ENCODE measurements at places on chromosomes 13 and 19.

GRCh38 chr13:21233086-21233485, 56.6 kb downstream of the MRPL57 start:
- no peaks in the 10 kb centered on the region for H3K36me3 ChIP-seq
- DNase-seq = no peak
- H3K27ac ChIP-seq = no peak overlapping the region
- no peak overlapping the region for H3K4me3 ChIP-seq
- peaks cover 8% of the 10 kb centered on the region for H3K27me3 ChIP-seq

GRCh38 chr19:35718345-35719041, 690 bp downstream of the KMT2B start:
- H3K36me3 ChIP-seq = peaks cover 49% of the 10 kb centered on the region
- H3K4me1 ChIP-seq = peaks cover 37% of the 10 kb centered on the region
- H3K27ac ChIP-seq = peak overlapping the region; percentile 93
- H3K4me3 ChIP-seq = peak overlapping the region; percentile 95
- no peaks in the 10 kb centered on the region for H3K27me3 ChIP-seq

DNA sequence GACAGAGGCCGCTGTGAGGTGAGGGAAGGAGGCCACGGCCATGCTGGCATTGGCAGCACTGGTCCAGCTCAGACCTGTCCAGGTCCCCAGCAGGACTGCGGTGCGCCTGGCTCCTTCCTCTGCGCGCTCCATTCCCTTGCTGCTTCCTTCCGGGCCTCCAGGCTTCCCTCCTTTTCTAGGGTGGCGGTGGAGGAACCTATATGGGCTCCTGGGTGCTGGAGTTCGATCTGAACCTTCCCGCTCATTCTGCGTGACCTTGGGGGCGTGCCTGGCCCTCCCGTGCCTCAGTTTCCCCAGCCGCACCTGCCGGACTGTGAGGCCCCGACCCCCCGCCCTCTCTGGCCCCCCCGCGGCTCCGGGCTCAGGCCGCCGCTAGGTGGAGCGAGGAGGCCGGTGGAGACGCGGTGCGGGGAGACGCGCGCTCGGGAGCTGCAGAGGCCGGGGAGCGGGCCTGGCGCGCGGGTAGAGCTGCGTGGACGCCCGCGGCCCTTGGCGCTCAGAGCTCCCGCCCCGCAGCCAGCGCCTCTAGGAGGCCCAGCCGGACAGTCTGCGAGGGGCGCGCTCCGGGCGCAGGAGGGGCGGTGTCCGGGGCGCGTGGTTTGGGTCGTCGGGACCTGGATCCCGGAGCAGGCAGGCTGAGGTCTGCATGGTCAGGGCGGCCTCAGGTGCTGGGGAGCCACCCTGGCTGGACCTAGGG, 29.9 kb downstream of the EFNA2 start:
- peaks cover 11% of the 10 kb centered on the region for H3K27me3 ChIP-seq
- H3K36me3 ChIP-seq = no peaks in the 10 kb centered on the region
- no peak for DNase-seq
- no peak overlapping the region for H3K4me3 ChIP-seq
- H3K4me1 ChIP-seq = no peaks in the 10 kb centered on the region
- H3K27ac ChIP-seq = no peak overlapping the region

DNA sequence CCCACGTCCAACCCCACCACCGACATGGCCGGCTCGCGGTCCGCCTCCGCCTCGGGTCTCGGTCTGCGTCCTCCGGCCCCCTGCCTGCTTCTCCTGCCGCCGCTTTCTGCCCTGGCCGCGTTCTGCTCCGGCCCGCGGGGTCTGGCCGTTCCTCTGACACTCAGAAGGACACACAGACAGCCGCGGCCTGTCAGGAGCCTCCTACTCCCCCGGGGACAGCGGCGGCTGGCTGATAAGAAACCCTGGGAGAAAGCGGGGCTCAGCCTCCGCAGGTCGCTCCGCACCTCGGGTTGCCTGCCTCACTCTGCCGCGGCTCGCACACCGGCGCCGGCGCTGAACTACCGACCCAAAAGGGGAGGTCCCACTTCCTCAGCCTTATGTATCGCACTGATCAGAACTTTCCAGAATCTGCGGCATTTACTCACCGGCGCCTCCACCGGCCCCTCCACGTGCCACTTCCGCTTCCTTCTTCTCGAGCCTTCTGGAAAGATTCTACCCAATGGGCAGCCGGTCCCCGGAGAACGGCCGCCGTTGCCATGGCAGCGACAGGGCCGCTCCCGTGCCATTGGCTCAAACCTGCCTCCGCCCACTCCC, at the start of gene HSPH1:
Gene HSPH1, minus strand, starts transcription at position 348 of the 594 bp plus-strand sequence. Its CDS starts 322 bp downstream, at position 26.
- peak within 1 kb of the TSS; percentile 98 for H3K4me3 ChIP-seq
- peaks cover 47% of the 10 kb centered on the region for H3K4me1 ChIP-seq
- no peaks in the 10 kb centered on the region for H3K27me3 ChIP-seq
- peak within 1 kb of the TSS; percentile 96 for H3K27ac ChIP-seq
- H3K36me3 ChIP-seq = peaks cover 34% of the 10 kb centered on the region
- peak; percentile 99 for DNase-seq

GRCh38 chr19:58033741-58034476, at the start of gene ZSCAN1:
Gene ZSCAN1, plus strand, starts transcription at chr19:58034025. Its CDS starts 3,812 bp downstream, at chr19:58037837.
- no peak for DNase-seq
- H3K4me1 ChIP-seq = no peaks in the 10 kb centered on the region
- H3K4me3 ChIP-seq = peak within 1 kb of the TSS; percentile 10
- H3K27ac ChIP-seq = no peak within 1 kb of the TSS
- no peaks in the 10 kb centered on the region for H3K27me3 ChIP-seq
- peaks cover 1% of the 10 kb centered on the region for H3K36me3 ChIP-seq

DNA sequence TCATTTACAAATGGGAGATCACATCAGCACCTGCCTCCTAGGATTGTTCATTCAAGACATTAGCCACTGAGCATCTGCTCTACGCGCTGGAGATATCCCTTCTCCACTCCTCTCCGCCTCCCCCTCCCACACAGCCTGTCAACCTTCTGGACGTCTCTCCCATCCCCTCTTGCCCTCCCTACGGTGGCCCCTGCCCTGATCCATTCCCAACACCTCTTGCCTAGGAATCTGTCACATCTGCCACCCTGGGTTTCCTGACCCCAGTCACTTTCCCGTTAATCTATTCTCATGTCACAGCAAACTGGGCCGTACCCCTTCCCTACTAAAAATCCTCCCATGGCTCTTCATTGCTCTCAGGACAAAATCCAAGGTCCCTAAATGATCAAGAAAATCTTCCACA, 10.3 kb downstream of the DYRK1B start:
- peaks cover 8% of the 10 kb centered on the region for H3K4me1 ChIP-seq
- no peak overlapping the region for H3K4me3 ChIP-seq
- H3K36me3 ChIP-seq = peaks cover 13% of the 10 kb centered on the region
- H3K27ac ChIP-seq = no peak overlapping the region

GRCh38 chr13:42486711-42487198, 87.2 kb upstream of the TNFSF11 start:
- DNase-seq = no peak
- no peak overlapping the region for H3K27ac ChIP-seq
- peaks cover 1% of the 10 kb centered on the region for H3K36me3 ChIP-seq

DNA sequence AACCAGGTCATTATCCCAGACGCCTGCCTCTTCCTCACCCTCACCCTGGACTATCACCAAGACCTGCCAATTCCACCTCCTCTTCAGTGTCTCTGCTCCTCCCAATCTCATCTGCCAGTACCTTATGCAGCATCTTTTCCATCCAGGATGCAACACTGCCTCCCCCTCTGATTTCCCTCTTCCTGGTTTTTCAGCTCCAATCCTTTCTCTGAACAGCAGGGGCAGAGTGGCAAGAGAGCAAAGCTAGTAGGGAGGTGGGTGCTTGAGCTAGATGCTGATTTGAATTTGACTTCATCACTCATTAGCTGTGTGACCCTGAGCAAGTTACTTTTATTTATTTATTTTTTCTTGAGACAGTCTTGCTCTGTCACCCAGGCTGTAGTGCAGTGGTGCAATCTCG, 25.6 kb upstream of the CABP5 start:
- H3K4me1 ChIP-seq = no peaks in the 10 kb centered on the region
- peaks cover 2% of the 10 kb centered on the region for H3K27me3 ChIP-seq
- no peak for DNase-seq
- H3K27ac ChIP-seq = no peak overlapping the region

DNA sequence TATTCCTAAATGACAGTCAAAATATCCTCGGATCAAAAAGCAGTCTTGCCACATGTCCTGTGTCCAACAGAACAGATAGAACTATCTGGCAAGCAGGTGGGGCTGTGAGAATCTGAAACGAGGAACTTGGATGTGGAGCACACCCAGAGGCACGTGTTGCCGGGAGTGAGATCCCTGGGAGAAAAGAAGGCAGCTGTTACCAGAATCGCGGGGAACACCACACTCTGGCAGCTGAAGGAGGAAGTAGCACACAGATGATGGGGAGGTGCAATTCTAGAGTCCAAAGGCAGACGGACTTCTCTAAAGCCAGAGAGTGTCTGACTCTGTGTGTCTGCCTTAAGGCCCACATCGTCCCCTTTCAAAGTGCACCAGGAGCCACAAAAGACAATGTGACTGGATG, 22.3 kb downstream of the SLC7A1 start:
- H3K4me3 ChIP-seq = no peak overlapping the region
- no peaks in the 10 kb centered on the region for H3K27me3 ChIP-seq
- no peak for DNase-seq
- peaks cover 3% of the 10 kb centered on the region for H3K36me3 ChIP-seq
- H3K27ac ChIP-seq = no peak overlapping the region

- no peak overlapping the region for H3K4me3 ChIP-seq
- no peaks in the 10 kb centered on the region for H3K4me1 ChIP-seq
- DNase-seq = no peak
- H3K27me3 ChIP-seq = peaks cover 19% of the 10 kb centered on the region
- H3K27ac ChIP-seq = no peak overlapping the region
Measured at GRCh38 chr19:34124828-34125227, 47.5 kb upstream of the LSM14A start.

DNA sequence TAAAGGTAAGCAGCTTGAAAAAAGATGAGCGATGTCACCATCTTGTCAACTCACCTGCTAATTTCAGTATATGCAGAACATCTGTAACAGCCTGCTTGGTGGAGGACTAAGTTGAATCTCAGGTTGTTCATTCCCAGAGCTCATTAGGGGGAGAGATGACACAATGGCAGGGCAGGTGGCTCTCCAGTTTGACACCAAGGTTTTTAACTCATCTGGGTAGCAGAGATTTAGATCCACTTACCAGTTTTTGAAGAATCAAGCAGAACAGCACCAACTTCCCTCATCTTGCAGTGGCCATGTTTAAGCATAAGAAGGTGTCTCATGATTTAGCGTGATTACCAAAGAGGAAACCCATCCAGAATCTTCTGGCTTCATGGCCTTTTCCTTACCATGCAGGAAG, 168.3 kb downstream of the TSHZ3 start:
- no peaks in the 10 kb centered on the region for H3K4me1 ChIP-seq
- no peak for DNase-seq
- no peak overlapping the region for H3K4me3 ChIP-seq
- H3K27ac ChIP-seq = no peak overlapping the region
- peaks cover 11% of the 10 kb centered on the region for H3K27me3 ChIP-seq
- H3K36me3 ChIP-seq = no peaks in the 10 kb centered on the region

DNA sequence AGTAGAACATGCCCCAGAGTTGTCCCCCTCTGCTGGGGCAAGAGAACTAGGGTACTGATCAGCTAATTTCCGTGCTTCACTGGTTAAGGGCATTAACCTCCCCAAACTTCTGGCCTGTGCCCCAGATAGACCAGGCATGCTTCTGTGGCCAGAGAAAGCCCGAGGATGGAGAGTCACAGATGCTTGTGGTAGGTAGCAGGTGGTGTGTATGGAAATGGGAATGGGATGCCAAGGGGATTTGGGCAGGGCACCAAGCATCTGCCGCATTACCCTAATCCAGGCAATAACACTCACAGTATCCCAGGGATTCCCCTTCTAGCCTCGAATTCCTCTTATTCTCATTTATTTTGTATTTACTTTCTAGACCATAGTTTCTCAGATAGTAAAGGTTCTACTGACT, 124.8 kb upstream of the KLF12 start:
- no peak for DNase-seq
- H3K4me3 ChIP-seq = no peak overlapping the region
- H3K36me3 ChIP-seq = no peaks in the 10 kb centered on the region
- H3K27me3 ChIP-seq = no peaks in the 10 kb centered on the region

DNA sequence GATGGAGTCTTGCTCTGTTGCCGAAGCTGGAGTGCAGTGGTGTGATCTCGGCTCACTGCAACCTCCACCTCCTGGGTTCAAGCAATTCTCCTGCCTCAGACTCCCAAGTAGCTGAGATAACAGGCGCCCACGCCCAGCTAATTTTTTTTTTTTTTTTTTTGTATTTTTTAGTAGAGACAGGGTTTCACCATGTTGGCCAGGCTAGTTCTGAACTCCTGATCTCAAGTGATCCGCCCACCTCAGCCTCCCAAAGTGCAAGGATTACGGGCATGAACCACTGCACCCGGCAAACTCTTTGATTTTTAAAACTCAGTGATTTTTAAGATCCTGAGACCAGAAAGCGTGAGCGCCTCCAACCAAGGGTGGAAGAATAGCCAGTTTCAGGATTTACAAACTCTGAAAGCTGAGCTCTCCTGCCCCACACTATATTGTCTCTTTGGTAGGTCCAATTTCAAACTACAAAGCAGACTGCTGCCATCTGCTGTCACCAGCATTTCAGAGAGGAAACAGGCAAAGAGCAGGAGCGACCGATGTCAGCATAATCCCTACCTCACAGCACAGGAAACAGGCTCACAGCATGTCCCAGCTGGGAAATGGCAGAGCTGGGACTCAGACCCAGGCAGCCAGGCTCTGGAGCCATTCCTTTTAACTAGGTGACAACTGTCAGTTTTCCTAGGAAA, 9.2 kb downstream of the NOSIP start:
- peak overlapping the region; percentile 49 for H3K27ac ChIP-seq
- no peaks in the 10 kb centered on the region for H3K27me3 ChIP-seq
- H3K36me3 ChIP-seq = peaks cover 15% of the 10 kb centered on the region
- H3K4me3 ChIP-seq = peak overlapping the region; percentile 26
- DNase-seq = no peak

DNA sequence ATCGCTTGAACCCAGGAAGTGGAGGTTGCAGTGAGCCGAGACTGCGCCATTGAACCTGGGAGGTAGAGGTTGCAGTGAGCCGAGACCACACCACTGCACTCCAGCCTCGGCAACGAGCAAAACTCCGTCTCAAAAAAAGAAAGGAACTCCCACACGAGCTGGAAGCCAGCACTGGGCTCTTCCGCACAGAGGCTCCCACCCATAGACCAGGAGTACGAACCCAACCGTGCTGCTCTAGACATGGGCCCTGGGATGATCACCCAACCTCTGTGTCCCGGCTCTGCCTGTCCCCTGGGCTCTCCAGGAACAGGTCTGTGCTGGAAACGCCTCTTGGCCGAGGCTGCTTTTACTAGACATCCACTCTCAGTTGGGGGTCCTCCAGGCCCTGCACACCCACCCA, 12.0 kb downstream of the DOT1L start:
- no peaks in the 10 kb centered on the region for H3K27me3 ChIP-seq
- no peak for DNase-seq
- H3K27ac ChIP-seq = no peak overlapping the region
- peaks cover 13% of the 10 kb centered on the region for H3K36me3 ChIP-seq

- H3K27me3 ChIP-seq = no peaks in the 10 kb centered on the region
- no peaks in the 10 kb centered on the region for H3K36me3 ChIP-seq
- H3K4me1 ChIP-seq = no peaks in the 10 kb centered on the region
- no peak for DNase-seq
Measured at GRCh38 chr19:29450306-29450705, 75.5 kb upstream of the VSTM2B start.

Data from activated T-helper 1 cell treated with anti-CD3 and anti-CD28 coated beads, Interleukin-12 subunit alpha, Interleukin-12 subunit beta, Interleukin-2, Interleukin-4 antibody, amounts not matched to agents 30 ng/mL and 10 ng/mL and 1 ng/mL, durations not matched to agents 14 hours and 24 hours and 36 hours (primary cell).